Mucosa of descending colon (tissue), 3 donors: ENCODE measurements at places on chromosomes 5 and 9.

GRCh38 chr5:122089096-122090013, 11.3 kb upstream of the LOX start:
- no peak for DNase-seq

DNA sequence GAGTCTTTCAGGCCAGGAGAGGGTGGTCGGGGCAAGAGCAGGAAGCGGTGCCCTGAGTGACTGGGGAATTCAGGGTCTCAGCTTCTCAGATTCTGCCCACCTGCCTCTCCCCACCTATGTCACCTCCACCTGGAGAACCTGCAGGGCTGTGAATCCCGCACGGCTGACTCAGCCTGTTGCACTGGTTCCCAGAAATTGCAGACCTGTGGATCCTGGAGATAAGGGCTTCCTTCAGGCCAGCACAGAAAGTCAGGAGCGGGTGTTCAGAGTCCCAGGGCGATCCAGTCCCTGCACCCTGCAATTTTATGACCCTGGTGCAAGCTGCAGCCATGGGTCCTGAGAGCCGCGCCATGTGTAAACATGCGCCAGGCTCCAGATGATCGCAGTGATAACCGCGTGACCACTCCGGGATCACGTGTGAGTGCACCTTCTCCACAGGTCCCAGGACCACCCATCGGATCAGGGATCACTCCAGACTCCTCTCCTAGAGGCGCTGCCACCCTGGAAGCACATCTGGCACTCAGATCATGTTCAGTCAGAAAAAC, 17.8 kb downstream of the IRX4 start:
- peak; percentile 50 for DNase-seq

GRCh38 chr9:25990376-25990775, 312.1 kb upstream of the TUSC1 start:
- DNase-seq: no peak

- no peak for DNase-seq
Measured at GRCh38 chr5:95727764-95728191, 3.4 kb upstream of the RHOBTB3 start.

GRCh38 chr9:68507806-68508145, 32.9 kb downstream of the TMEM252 start:
- DNase-seq: no peak

GRCh38 chr5:50874306-50875001, 208.0 kb downstream of the PARP8 start:
- no peak for DNase-seq

GRCh38 chr9:18452276-18452675, 21.7 kb upstream of the ADAMTSL1 start:
- DNase-seq: no peak

DNA sequence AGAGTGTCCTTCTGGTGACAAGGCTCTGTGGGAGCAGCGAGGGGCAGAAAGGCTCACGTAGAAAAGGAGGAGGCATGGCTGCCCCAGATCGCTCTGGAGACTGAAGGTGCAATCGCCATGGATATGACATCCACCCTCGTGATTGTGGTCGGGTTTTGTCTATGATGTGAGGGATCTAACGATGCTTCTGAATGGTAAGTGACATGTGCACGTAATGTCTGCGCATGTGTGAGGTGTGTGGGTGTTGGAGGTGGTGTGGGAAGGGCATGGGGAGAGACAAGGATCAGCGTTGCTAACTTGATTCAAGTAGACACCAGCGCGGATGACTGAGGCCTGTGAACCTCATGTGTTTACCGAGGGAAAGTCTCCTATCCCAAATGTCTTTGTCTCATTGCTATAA, 20.2 kb downstream of the IRX1 start:
- no peak for DNase-seq

DNA sequence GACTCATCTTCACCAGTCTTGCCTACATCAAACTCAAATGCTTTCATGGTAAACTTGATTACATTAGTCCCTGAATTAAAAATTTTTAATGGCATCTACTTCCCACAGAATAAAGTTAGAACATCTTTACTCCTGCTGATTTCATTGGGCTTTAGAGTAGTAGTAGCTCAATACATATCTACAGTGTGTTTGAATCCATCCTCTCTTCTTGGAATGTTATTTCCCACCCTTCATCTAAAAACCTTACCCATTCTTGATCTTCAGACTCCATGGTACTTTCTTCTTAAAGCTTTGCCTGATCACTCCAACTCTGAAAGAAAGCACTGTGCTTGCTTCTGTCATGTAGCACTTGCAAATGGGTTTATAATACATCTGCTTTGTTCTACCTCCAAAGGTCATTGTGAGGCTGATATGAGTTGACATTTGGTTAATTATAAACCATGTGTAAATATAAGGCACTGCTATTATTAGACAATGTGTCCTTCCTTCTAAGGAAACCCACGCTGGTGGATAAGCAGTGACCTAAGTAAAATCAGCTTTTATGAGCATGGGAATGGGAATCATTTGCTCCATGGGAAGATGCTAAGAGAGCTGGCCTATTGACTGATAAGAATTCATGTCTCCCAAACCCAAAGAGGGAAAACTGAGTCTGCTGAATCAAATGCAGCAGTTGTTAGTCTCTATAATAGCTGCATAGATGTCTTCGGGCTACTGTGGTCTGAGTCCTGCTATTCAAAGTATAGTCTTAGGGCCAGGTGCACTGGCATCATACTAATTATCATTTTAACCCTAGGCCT, 7.5 kb upstream of the PRLR start:
- no peak for DNase-seq

GRCh38 chr5:129593525-129593924, 133.4 kb downstream of the ADAMTS19 start:
- DNase-seq: no peak

- peak; percentile 43 for DNase-seq
Measured at GRCh38 chr9:108184941-108185340, 670.8 kb downstream of the ACTL7B start.

DNA sequence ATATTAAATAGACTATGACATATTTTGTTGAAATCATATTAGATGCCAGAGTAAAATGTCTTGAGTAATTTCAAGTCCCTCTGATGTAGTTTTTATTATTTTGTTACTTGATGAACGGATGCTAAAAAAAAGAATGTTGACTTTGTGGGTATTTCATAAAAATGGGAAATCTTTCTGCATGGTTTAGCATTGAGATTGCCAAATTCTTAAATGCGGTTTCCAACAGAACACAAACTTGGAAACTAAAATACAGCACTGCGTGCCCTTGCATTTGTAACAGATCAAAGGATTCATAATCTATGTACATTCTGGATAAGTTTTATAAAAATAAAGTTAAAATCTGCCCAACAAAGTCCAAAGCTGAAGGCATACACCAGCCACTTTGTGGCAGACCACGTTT, 425.5 kb upstream of the DAB2 start:
- DNase-seq: no peak

DNA sequence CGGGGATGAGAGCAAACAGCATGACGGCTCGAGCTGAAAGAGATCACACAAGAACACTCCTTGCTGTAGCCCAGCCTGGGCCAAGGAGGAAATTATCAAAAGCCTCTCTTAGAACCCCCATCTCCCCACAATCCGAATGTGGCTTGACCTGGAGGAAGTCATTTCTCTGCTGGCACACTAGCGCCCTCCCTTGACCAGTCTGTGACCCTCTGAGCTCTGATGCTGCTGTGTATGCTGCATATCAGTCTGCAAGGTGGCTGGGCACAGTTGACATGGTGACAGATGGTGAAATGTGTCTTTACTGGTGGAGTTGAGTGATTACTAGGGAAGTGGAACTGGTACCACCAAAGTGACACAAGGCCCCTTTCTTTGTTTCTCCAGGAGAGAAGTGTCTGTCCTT, 3.3 kb downstream of the SLC46A2 start:
- DNase-seq: no peak

GRCh38 chr5:59609501-59610265, 283.8 kb downstream of the PDE4D start:
- no peak for DNase-seq

DNA sequence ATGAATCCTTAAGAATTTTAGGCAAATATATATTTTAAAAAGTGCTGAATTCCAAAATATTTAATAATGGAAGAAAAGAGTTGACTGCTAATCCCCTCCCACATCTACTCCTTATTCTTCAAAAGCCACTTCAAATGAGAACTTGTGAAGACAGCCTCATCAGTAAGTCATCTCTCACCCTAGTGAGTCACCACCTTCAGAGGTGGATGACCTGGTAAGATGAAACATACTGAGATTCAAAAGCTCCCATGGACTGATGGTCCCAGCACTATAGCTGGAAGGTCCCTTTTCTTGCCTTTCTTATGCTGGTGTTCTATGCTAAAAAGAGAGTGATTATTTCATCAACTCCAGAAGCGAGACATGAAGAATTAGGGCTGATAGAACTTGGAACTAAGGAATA, 37.8 kb upstream of the SPDL1 start:
- DNase-seq: no peak

GRCh38 chr5:180197016-180197702, 11.9 kb downstream of the RASGEF1C start:
- DNase-seq: no peak

- DNase-seq: no peak
Measured at GRCh38 chr9:110050925-110051355, 157.0 kb downstream of the C9orf152 start.

DNA sequence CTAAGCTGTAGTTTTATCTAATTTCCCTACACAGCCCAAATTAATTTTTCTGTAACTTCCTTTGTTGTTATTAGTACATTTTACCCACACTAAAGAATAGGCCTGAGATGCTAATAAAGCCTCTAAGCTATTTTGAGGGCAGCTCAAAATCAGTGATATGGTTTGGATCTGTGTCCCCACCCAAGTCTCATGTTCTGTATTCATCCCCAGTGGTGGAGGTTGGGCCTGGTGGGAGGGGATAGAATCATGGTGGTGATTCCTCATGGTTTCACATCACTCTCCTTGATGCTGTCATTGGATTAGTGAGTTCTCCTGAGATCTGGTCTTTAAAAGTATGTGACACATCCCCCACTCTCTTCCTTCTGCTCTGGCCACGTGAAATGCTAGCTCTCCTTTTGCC, 27.3 kb downstream of the LURAP1L start:
- DNase-seq: no peak

DNA sequence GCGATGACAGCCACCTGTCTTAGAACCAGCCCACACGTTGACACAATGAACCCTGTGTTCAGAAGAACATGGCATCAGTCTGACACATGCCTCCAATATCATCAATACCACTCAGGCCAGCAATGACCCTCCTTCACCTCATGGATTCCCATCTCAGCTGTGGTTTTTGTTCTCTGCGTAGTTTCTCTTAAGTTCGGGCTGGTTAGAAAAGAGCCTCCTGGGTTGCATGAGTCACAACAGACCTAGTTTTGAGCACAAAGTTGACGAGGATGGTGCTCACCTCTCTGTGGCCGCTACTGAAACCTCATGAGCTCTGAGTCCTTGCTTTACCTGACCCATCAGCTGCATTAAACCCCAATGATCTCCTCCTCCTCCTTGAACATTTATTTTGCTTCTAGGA, 299.9 kb downstream of the SPOCK1 start:
- no peak for DNase-seq

DNA sequence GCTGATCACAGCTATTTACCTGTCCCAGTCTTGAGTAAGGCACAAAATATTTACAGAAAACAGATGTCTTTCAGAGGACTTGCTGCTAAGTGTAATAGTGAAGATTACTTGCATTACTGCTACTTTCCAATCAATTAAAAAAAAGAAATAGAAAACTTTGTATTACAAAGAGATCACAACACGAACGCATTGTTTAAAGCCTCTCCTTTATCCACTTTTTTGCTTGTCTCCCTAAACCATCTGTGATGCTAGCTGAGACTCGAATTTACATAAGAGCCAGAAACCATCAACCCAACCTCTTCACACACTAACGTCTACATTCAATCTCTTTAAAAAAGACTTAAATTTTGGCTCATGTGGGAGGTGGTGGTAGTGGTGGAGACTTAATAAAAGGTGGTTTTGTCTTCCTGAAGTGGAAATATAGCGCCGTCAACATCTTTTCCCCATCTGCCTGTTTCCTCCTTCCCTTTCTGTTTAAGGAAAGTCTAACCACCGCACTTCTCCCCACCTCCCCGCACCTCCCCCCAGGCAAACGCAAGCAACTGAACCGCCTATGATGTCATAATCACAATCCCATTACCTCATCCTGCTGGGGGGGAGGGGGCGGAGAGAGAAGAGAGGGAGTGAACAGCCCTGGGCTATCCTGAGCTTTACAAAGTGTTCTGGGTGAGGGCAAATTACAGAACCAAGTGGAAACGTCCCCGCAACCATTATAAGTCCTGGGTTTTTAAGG, 948 bp upstream of the FAM53C start:
- peak; percentile 73 for DNase-seq
